ENCODE measurements at places on chromosomes 12 and 14.
A peak's percentile ranks its signal among the peaks of the same experiment; 100 is the strongest.

DNA sequence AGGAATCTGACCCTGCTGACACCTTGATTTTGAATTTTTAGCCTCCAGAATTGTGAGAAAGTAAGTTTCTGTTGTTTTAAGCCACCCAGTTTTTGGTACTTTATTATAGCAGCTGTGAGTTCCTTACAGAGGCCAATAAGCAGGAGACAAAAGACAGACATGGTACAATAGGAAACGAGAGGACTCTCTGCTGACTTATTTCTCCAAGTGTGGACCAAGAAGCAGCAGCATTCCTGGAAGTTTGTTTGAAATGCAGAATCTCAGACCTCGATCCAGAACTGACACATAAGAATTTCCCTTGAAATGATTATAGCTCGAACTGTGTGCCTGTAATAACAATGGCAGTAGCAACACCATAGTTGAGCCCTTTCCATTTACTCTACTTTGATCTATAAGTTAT lies 31.9 kb upstream of the LUM start:
- DNase-seq, result no peak

DNA sequence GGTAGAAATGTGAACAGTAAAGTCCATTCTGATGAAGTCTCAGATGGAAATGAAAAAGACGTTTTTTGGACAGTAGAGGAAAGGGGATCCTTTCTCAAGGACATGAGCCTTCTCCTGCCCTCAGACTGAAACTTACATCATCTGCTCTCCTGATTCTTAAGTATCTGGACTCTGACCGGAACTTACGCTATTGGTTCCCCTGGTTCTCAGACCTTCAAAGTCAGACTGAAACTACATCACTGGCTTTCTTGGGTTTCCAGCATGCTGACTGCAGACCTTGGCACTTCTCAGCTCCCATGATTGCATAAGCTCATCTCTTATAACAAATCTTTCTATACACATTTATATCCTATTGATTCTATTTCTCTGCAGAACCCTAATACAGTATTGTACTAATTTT lies 291.0 kb downstream of the SNAPC1 start:
- no peak for DNase-seq

DNA sequence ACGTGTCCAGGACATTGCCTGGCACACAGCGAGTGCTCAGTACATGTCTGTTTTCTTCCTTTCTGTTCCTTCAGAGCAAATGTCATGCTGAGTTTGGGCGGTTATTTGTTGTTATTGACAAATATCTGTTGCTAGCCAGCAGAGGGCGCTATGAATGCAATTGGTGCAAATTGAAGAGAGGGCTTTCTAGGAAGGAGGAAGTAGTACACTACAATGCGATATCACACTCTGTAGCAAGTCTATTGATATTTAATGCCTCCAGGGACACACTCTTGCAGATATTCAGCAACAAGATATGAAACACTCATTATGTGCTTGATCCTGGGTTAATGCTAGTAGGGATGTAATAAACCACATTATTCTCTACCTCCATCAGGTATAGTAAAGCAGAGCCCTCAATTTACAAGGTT lies 267.3 kb upstream of the SRRM4 start:
- DNase-seq, result peak; percentile 3

- no peak for DNase-seq
Observed at GRCh38 chr12:27576667-27577347, 52.8 kb downstream of the PPFIBP1 start.

DNA sequence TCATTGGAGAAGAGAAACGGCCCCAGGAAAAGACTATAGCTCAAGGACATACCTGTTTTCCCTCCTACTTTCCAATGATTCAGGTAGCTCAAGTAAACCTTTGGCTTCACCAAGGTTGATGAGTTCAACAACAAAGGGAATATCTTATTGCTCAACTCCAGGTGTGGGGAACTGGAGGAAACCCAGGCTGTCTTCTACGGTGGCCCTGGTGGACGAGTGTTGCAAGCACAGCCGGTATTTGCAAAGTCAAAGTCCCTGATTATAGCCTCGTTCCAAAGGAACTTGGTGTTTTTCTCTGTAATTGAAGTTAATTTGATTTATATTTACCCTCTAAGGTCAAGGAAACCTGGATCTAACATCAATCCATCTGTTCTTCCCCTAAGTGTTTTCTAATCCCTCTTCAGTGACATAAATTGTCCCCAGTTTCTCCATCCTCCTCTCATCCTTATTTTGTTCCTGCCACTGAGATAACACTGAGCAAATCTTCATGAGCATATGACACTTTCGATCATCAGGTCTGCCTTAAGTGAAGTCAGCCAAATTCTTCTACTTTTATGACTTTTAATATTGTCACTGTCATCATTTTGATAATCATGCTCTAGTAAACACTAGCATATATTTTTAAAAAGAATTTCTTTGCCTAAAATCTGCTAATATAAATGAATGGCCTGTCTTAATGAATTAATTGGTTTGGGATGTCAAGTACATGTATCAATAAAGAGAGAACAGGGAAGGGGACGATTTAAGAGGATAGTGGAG lies 174.6 kb upstream of the TBX3 start:
- DNase-seq, result no peak

- DNase-seq, result no peak
Observed at GRCh38 chr12:128693115-128693514, 130.6 kb downstream of the SLC15A4 start.

- peak; percentile 39 for DNase-seq
Observed at GRCh38 chr12:50677858-50678257, 86.0 kb upstream of the ATF1 start.

- no peak for DNase-seq
Observed at GRCh38 chr14:106460916-106461315, 934.5 kb downstream of the TMEM121 start.

- no peak for DNase-seq
Observed at GRCh38 chr14:69633238-69633637, 21.8 kb downstream of the SUSD6 start.

DNA sequence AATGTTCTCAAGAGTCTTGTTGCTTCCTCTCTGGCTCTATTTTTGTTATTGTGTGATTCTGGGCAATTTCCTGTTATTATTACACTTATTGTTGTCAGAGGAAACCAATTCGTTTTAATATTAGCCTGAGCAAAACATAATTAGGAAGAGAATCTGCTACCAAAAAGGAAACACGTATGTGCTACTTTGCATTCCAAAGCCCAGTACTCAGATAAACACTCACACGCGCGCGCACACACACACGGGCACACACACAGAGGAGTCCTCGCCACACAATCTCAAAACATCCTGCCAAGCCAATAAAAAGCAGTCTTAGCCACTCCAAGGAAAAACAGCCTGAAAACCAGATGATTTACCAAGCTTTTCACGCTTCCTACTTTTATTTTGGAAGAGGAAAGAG lies 400.7 kb downstream of the NUAK1 start:
- peak; percentile 55 for DNase-seq

- no peak for DNase-seq
Observed at GRCh38 chr14:90381999-90382451, 14.8 kb upstream of the CALM1 start.

GRCh38 chr14:92348154-92348553 lies 25.2 kb downstream of the SLC24A4 start:
- DNase-seq, result no peak

DNA sequence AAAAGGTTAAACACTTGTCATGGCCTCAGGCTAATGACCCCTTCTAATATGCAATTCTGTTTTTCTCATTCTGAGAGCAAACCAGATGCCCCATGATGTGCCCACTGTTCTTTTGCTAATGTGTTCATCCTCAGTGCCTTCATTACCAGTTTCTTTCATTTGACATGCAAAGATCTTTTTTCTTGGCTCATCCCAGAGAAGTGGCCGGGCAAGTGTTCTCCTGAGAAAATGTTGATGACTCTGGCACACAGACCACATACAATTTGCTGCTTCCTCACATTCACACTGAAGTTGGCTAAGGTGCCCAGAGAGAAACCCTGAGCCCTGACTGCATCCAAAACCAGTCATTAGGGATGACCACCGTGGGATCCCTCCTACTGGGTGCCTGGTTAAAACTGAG lies 833.3 kb downstream of the DIO2 start:
- no peak for DNase-seq

- DNase-seq, result no peak
Observed at GRCh38 chr12:91859347-91859746, 286.3 kb downstream of the BTG1 start.

DNA sequence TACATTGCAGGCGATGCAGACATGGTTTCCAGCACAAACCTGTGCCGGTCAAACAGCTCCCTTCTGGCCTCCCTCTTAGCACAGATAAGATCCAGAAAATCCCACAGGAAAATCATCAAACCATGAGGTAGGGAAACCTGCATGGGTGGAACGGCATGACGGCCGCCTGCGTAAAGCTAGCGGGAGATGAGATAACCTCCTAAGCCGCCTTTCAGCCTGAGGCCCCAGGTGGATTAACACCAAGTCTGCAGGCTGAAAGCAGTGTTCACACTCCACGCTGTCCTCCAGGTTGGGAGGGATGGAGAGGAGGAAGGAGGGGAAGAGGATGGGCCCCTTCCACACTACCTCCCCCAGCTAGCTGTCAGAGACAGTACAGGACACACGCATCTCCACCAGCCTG lies 63.8 kb downstream of the TSPAN11 start:
- DNase-seq, result no peak

DNA sequence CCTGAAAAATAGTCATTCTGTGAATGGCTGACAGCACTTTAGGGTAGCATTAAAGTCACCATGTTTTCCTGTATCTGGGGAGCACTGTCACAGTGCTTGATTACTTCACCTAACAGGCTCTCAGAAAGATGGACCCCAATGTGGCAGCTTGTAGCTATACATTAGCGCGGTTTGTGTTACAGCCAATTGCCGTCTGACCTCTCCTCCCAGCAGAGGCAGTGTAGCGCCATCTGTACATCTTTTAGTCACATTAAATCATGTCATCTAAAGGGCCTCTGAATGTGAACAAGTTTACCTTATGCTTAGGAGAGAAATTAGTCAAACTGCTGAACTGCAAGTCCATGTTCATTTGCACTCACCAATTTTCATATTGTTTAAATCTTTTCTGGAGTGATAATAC lies 113.7 kb downstream of the LMO3 start:
- no peak for DNase-seq

GRCh38 chr12:44775901-44776300 lies 100.2 kb downstream of the NELL2 start:
- no peak for DNase-seq

DNA sequence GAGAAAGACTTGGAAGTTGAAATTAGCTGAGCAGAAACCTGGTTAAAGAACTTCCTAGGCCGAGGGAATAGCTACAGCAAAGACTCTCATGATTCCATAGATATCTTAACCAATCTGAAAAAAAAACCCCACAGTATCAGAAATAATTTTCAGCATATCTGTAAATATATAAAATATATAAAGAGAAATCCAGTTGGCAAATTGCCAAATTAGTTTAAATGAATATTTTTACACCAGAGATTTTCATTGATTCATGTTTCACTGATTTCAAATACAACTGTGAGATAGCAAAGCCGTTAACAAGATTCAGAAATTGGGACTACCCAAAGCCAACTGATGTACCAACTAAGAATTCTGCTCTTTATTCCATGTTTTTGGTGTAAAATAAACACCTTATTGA lies 6.8 kb upstream of the PTPRR start:
- no peak for DNase-seq

GRCh38 chr12:104522985-104523722 lies 66.4 kb downstream of the CHST11 start:
- no peak for DNase-seq

- DNase-seq, result no peak
Observed at GRCh38 chr14:69891422-69891821, 12.2 kb downstream of the SMOC1 start.

DNA sequence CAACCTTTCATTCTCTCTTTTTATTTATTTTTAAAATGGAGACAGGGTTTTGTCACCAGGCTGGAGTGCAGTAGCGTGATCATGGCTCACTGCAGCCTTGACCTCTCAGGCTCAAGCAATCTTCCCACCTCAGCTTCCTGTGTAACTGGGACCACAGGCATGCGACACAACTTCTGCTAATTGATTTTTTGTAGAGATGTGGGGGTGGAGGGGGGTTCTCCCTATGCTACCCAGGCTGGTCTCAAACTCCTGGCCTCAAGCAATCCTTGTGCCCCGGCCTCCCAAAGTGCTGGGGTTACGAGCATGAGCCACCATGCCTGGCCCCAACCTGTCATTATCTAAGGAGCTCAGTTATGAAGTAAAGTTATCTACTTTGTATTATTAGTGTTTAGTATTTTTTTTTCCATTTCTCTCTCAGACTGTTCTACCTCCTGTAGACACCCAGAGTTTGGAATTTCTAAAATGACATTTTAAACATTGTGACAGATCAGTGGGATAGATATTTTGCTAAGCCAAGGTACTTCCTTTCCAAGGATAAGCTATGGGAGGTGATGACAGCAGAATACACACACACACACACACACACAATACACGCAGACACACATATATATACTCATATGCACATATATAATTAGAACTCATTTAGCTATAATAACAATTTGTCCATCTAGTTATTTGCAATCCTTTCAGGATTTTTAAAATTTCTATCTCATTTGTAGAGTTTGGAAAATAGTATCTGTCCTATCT lies 2.1 kb upstream of the USP44 start:
- DNase-seq, result no peak

DNA sequence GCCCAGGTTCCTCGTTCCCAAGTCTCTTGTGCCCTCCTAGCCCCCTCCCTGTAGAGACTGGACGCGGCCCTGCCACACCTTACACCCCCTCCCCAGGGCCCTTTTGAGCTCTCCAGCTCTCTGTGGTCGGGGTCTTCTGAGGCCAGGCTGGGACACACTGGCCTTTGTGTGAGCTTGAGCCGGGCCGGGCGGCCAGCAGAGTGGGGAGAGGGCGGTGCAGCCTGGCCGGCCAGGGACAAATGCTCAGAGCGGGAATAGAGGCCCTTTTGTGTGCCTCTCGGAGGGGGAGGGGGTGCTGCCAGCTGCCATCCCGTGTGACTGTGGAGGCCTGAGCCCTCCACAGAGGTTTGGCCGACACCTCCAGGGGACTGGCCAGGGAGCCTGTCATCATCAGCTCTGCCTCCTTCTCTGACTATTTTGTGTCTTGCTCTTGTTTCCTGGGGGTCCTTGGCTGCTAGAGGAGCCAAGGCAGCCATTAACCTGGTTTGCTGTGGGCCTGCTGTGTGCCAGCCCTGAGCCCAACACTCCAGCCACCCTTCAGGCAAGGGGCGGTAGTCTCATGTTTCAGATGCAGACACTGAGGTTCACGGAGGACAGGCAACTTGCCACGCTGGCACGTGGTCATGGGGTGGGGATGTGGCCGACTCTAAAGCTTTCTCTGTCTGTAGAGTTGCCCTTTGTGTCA lies 13.6 kb downstream of the FAM222A start:
- DNase-seq, result no peak

GRCh38 chr12:3885277-3886094 lies 12.3 kb upstream of the PARP11 start:
- DNase-seq, result peak; percentile 46

GRCh38 chr12:53005215-53005985 lies 856 bp upstream of the EIF4B start:
- DNase-seq, result no peak

DNA sequence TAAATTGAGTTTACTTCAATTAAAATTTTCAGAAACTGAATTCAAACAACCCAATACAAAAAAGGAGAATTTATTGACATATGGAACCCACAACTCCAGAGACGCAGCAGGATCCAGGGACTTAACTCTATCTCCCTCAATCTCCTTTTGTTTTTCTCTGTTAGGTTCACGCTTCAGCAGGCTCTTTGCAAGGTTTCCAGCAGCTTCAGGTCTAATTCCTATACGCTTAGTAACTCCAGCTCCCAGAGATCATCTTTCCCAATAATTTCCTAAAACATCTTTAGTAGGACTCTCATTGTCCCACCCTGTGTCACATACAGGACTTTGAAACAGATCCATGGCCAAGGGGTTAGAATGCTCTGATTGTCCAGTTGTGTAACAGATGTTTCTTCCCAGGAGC lies 175.2 kb downstream of the RMST start:
- no peak for DNase-seq

- DNase-seq, result peak; percentile 59
Observed at GRCh38 chr12:68981516-68981915, 48.5 kb upstream of the CPM start.

Measured in EL (cell line).